ENCODE measurements at places on chromosomes 7 and 10. TPM values are rescaled to one million over a fixed set of nuclear protein-coding genes. Genes with fewer than 3 reads are reported as not detected.

DNA sequence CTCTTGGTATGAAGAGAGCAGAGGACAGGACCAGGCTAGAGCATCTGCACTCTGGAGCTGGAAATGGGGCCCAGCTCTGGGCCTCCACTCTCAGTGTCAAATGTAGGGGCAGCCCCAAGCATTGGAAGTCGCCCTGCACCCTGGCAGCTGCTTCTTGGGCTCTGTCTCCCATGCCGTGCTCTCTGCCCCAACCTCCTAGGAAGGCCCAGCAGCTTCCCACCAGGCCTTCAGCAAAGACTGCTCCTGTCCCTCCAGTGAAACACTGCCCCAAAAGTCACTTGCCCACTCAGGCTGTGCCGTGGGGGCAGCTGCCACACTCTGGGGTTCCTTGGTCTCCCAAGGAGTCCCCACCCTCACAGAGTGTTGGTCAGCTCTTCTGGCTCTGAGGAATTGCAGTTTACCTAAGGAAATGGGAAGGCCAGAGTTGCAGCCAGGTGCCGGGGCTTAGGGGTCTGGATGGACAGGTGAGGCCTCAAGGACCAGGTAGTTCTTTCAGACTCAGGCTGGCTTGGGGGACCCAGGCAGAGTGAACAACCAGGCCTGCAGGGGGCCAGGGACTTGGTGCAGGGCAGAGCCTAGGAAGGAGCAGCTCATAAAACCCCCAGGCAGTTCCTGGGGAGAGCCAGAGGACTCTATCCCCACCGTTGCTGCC lies 9.4 kb upstream of the OPN4 start:
- no peak overlapping the region for H3K4me3 ChIP-seq
- H3K36me3 ChIP-seq, result no peaks in the 10 kb centered on the region
- peaks cover 19% of the 10 kb centered on the region for H3K4me1 ChIP-seq
- H3K27ac ChIP-seq, result no peak overlapping the region
- no peak for DNase-seq
- peaks cover 8% of the 10 kb centered on the region for H3K27me3 ChIP-seq

SERPINE1 gene
- not detected for total RNA-seq

GRCh38 chr7:94389381-94389780 lies 5.3 kb upstream of the COL1A2 start:
- no peaks in the 10 kb centered on the region for H3K36me3 ChIP-seq
- no peak overlapping the region for H3K4me3 ChIP-seq
- no peak for DNase-seq

OR2A5 gene
- total RNA-seq, result not detected

TUBAL3 gene
- total RNA-seq, result not detected

Measured in neural crest cell (in vitro differentiated cells).